ENCODE measurements at places on chromosomes 16 and 17. TPM values are rescaled to one million over a fixed set of nuclear protein-coding genes. Genes with fewer than 3 reads are reported as not detected.

- DNase-seq: no peak
These were observed 74.7 kb downstream of the TBC1D16 start for GRCh38 chr17:79960788-79961522.

GRCh38 chr17:50785946-50786570 lies 18.7 kb upstream of the ANKRD40CL start:
- DNase-seq: no peak

DNA sequence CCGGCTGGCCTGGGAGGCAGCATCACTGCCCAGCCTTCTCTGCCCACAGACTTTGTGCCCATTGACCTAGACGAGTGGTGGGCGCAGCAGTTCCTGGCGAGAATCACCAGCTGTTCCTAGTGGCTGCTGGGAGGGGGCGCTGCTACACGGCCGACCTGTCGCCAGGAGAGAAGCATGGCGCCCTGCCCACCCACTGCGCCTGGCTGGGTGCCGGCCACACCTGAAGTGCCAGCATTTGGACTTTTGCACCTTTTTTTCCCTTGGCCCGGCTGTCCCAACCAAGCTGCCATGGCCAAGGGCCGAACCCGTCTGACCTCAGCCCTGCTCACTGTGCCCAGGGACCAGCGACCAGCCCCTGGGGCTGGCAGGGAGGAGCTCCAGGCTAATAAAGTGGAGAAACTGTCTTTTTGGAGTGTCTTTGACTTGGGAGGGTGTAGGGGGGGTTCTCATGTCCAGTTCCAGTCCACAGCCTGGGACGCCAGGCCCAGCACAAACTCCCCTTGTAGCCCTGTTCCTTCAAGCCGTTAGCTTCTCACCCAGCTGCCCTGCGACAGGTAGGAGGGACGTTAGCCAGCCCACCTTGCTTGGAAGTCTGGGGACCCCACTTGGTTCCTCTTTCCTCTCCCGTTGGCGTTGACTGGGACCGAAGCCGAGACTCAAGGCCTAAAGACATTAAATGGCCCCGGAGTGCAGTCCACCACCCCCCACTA lies 939 bp upstream of the WDR90 start:
- no peak for DNase-seq

GRCh38 chr16:26189536-26189935 lies 497.8 kb downstream of the HS3ST4 start:
- DNase-seq: no peak

The CA5A gene
- total RNA-seq: 0.70 TPM

The SDK2 gene
- total RNA-seq: 4.6 TPM
